GM12878 (cell line): ENCODE measurements at places on chromosomes 12 and 14.

DNA sequence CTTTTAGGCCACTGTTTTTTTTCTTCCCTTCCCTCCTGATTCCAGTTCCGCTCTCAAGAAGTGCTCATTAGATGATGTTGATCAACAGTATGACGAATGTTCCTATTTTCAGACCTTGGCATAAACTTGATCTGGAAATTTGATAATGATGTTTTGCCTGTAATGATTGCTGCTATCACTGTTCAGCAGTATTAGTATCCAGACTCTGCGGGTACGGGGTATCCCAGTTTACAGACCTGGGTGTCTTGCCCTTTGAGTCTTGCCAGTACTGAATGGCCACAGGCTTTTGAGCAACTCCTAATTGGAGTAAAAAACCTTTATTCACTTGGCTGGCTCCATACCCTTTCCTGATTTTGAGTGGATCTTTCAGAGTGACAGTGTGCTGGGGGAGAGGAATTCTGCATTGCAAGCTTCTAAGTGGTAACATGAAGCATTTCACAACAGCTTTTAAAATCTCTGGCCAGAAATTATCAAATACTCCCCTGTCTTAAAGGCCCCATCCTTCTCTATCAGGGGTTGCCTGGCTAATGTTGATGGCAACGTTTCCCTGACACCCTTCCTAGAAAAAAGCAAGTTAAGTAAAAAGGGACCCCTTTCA lies 5.9 kb upstream of the ASB8 start:
- no peak overlapping the region for H3K4me3 ChIP-seq
- H3K27me3 ChIP-seq, result no peaks in the 10 kb centered on the region
- no peak for DNase-seq
- no peak overlapping the region for H3K27ac ChIP-seq
- peaks cover 4% of the 10 kb centered on the region for H3K4me1 ChIP-seq

- peaks cover 12% of the 10 kb centered on the region for H3K4me1 ChIP-seq
- DNase-seq, result no peak
- H3K27me3 ChIP-seq, result peaks cover 21% of the 10 kb centered on the region
- no peaks in the 10 kb centered on the region for H3K36me3 ChIP-seq
Measured at GRCh38 chr12:6700646-6701051, at the start of gene PIANP. TSS of gene PIANP (minus strand) at chr12:6700815. CDS start at chr12:6698061, 2,754 bp downstream.

DNA sequence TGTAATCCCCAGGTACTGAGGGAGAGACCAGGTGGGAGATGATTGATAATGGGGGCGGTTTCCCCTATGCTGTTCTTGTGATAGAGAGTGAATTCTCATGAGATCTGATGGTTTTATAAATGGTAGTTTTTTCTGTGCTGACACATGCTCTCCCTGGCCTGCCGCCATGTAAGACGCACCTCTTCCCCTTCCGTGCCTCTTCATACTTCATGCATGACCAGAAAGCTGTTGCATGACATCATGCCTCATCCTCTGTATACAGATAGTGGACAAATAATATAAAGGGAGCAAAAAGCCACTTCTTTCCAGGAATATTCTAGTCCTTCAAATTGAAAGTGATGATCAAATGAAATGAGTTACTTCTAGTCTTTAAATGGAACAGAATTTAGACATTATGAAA lies 47.3 kb upstream of the LRIG3 start:
- H3K27ac ChIP-seq, result no peak overlapping the region
- no peaks in the 10 kb centered on the region for H3K4me1 ChIP-seq
- no peaks in the 10 kb centered on the region for H3K36me3 ChIP-seq

- H3K36me3 ChIP-seq, result no peaks in the 10 kb centered on the region
- H3K4me3 ChIP-seq, result no peak overlapping the region
- no peak overlapping the region for H3K27ac ChIP-seq
- H3K27me3 ChIP-seq, result no peaks in the 10 kb centered on the region
- DNase-seq, result no peak
- no peaks in the 10 kb centered on the region for H3K4me1 ChIP-seq
Measured at GRCh38 chr14:101959277-101959676, 5.1 kb upstream of the DYNC1H1 start.

DNA sequence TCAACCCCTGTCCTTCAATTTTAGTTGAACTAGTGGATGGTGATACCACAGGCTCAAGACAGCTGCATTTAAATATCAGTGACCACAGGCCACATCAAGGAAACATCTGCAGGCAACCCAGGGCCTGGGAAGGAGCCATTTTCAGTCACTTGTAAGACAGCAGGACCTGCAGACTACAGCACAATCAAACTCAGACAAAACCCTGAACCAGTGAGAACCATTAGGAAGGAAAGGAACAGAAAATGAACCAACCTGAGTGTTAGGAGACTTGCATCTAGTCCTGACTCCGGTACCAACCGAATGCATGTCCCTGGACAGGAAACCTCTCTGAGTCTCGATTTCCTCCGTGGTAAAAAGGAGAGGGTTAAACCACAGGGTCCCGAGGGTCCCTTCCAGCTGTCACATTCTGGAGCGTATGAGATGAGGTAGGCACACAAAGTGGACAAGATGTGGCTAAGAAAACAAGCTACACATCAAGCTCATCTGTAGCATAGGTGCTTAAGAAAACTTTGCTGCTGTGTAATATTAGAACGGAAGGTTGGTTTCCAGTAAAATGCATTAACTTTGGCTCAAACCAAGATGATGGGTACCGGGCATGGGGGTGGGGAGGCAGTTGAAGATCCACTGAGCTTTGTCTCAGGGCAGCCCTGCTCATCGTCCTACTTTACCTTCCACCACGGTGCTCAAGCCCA lies 1.6 kb upstream of the CDKN1B start:
- H3K4me1 ChIP-seq, result peaks cover 17% of the 10 kb centered on the region
- DNase-seq, result no peak
- peak overlapping the region; percentile 97 for H3K4me3 ChIP-seq
- H3K36me3 ChIP-seq, result peaks cover 2% of the 10 kb centered on the region; the same call in 1 of the 2 replicates
- H3K27ac ChIP-seq, result peak overlapping the region; percentile 97

- no peak overlapping the region for H3K27ac ChIP-seq
- H3K4me3 ChIP-seq, result no peak overlapping the region
- DNase-seq, result no peak
- no peaks in the 10 kb centered on the region for H3K36me3 ChIP-seq
Measured at GRCh38 chr14:74527736-74528280, 34.2 kb downstream of the ISCA2 start.

DNA sequence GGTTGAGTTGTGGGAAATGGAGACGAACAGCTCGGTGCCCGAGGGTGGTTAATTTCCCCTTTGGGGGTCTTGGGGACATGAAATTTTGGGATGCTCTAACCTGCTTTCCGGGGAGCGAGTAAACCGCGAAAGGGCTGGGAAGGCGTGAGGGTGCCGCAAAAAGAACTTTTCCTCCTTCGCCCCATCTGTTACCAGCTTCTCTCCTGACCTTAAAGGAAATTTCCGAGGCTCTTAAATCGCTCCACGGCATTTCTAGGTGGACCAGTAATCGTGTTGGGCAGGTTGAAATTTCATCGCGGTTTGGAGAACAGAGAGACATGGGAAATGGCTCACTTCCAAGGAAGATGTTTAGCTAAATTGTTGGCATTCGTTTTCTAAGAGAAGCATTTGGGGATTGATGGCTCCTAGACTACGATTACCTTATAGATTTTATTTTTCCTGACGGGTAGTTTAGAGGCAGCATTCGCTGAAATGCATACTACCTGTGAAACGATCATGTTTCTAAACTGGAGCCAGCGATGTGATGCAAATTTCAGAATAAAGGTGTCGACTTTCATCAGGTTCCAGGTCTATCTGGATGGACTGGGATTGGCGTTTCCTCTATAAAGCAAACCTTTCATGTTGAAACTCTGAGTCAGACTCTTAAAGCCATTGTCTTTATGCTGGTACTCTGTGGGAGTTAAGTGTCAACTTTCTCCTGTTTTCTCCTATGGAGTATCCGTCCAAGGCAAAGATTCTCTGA lies 414.5 kb downstream of the PCNX1 start:
- DNase-seq, result no peak
- H3K27me3 ChIP-seq, result no peaks in the 10 kb centered on the region
- peak overlapping the region; percentile 98 for H3K4me3 ChIP-seq
- H3K27ac ChIP-seq, result peak overlapping the region; percentile 94
- no peaks in the 10 kb centered on the region for H3K36me3 ChIP-seq

- no peak overlapping the region for H3K27ac ChIP-seq
- H3K36me3 ChIP-seq, result no peaks in the 10 kb centered on the region
- H3K4me1 ChIP-seq, result peaks cover 23% of the 10 kb centered on the region
- H3K4me3 ChIP-seq, result peak overlapping the region; percentile 80
- peaks cover 10% of the 10 kb centered on the region for H3K27me3 ChIP-seq
- DNase-seq, result no peak
Measured at GRCh38 chr12:26125400-26126339, 833 bp upstream of the BHLHE41 start.

GRCh38 chr12:77979597-77980250 lies 149.0 kb downstream of the NAV3 start:
- H3K4me3 ChIP-seq, result no peak overlapping the region
- H3K4me1 ChIP-seq, result no peaks in the 10 kb centered on the region
- no peak overlapping the region for H3K27ac ChIP-seq
- H3K27me3 ChIP-seq, result no peaks in the 10 kb centered on the region
- H3K36me3 ChIP-seq, result no peaks in the 10 kb centered on the region
